ENCODE measurements at places on chromosomes 2 and 18.

GRCh38 chr2:241314226-241315092 is 1.0 kb downstream of the HDLBP start:
- peak overlapping the region; percentile 100 for H3K27ac ChIP-seq
- H3K4me1 ChIP-seq, result peaks cover 24% of the 10 kb centered on the region
- peaks cover 26% of the 10 kb centered on the region for H3K36me3 ChIP-seq
- H3K27me3 ChIP-seq, result no peaks in the 10 kb centered on the region
- DNase-seq, result no peak

DNA sequence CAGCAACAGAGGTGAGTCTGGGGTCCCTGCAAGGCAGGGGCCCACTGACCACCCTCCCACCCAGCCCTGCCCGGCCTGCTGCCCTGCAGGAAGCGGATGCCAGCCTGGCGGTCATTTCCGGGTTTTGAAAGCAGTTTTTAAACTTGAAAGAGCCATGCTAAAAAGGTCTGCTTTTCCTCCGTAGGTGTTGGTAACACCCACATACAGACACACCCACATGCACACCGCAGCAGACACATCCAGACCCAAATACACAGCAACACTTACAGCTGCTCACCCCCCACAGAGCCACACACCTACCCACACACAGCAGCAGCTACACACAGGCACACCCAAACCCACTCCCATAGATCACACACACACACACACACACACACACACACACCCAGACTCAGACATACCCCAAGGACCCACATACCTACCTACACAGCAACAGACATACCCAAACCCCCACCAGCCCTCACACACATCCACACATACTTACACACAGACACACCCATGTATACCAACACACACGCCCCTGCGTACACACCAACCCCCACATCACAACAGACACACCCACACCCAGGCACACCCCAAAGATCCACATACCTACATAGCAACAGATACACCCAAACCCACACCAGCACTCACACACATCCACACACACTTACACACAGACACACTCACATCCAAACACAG is 7.6 kb downstream of the ZFP36L2 start:
- no peak overlapping the region for H3K4me3 ChIP-seq
- H3K27me3 ChIP-seq, result no peaks in the 10 kb centered on the region
- peaks cover 18% of the 10 kb centered on the region for H3K36me3 ChIP-seq
- H3K4me1 ChIP-seq, result peaks cover 46% of the 10 kb centered on the region

DNA sequence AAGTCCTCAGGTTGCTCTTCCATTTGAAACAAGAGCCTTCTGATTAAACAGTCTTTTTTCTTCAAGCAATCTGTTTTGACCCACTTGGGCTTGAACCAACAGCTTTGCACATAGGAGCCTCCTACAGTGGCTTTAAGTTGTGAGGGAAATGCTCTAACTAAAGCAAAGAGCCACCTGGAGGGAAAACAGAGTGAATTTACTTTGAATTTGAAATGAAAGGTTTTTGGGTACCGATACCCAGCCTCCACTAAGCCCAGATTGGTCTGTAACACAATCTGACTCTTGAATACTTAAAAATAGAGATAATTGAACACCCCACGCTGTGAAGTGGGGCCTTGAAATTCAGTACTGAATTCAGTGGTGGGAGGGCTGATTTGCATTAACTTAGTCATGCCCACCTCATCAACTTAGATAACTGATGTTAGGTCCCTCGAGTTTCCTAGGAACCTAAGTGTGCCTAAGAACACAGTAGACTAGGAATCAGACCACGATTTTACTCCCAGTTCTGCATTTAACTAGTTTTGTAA is 56.3 kb upstream of the ACVR1C start:
- H3K36me3 ChIP-seq, result no peaks in the 10 kb centered on the region
- H3K27me3 ChIP-seq, result no peaks in the 10 kb centered on the region
- H3K4me3 ChIP-seq, result no peak overlapping the region
- H3K27ac ChIP-seq, result no peak overlapping the region
- no peak for DNase-seq
- H3K4me1 ChIP-seq, result no peaks in the 10 kb centered on the region

DNA sequence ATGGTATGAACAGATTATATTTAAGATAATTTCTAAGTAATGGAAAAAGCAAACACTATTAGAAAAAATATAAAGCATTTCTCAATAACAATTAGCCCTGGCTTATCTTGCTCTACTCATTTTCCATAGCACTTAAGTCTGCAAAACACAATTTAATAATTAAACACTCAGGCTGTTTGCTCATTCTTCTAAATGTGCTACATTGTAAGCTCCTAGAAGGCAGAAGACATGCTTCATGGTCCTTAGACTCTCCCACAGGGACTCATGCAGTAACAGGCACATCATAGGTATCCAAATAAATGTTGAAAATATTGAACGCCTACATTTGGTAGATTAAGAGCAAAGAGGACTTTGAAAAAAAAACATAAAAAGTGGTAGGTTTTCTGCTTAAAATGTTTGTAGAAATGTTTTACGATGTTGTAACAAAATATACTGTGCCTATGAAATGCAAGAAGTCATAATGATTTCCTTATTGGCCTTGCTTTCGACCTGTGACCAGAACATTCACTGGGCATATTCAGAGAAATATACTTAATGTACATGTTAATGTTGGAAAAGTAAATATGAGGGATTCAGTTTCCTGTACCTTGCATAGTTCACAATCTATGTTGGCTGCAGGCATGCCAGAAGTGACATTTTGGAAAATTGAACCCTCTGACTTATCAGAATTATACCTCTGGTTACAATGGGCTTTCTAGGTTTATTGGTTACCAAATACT is 27.2 kb downstream of the G6PC2 start:
- H3K4me1 ChIP-seq, result no peaks in the 10 kb centered on the region
- no peak for DNase-seq
- H3K36me3 ChIP-seq, result no peaks in the 10 kb centered on the region
- H3K27me3 ChIP-seq, result peaks cover 4% of the 10 kb centered on the region
- no peak overlapping the region for H3K27ac ChIP-seq

All from SK-N-SH (cell line).